Fibroblast of skin of scalp (primary cell): ENCODE measurements at places on chromosomes 5 and 9.

GRCh38 chr5:3931976-3932375 lies 336.3 kb downstream of the IRX1 start:
- no peak for DNase-seq

- DNase-seq, result no peak
Observed at GRCh38 chr9:69574057-69574456, 98.1 kb downstream of the APBA1 start.

GRCh38 chr5:159146839-159147238 lies 47.1 kb upstream of the EBF1 start:
- DNase-seq, result no peak

DNA sequence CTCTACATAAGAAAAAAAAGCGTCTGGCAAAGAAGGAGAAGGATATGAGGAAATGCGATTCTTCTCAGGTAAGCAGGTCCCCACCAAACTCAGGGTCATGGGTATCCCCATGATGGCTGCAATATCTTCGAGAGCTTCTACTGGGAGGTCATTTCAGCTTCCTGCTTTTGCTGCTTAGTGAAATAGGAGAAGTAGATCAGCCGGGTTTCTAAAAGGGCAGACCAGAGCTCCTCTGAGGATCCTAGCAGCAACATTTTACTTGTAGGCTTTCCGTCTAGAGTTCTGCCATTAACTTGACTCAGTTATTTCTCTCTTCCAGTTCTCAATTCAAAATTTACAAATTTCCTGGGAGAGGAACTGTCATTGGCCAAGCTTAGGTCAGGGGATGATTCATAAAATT lies 134.7 kb downstream of the DPYSL3 start:
- no peak for DNase-seq

GRCh38 chr5:151202381-151203139 lies 21.3 kb downstream of the CCDC69 start:
- peak; percentile 39 for DNase-seq

GRCh38 chr9:15142878-15143534 lies 164.0 kb downstream of the TTC39B start:
- DNase-seq, result peak; percentile 58

DNA sequence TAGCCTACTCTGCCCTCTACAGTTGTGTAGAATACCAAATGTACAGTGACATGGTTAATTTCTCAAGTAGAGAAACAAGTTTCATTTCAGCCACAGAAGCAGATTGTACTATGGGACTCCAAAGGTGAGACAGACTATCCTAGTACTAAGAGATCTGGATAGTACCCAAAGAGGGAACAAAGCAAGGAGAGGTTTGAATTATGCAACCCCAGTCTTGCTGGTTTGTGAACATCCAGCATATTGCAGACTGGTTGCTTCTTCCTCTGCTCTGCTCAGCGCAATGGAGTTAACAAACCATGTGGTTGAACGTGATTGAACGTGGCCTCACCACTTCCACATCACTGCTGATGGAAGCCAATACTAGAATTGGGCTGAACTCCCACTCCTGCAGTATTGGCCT lies 43.3 kb upstream of the ALDOB start:
- no peak for DNase-seq

- peak; percentile 55 for DNase-seq
Observed at GRCh38 chr9:35814106-35814840, 569 bp downstream of the HINT2 start.

DNA sequence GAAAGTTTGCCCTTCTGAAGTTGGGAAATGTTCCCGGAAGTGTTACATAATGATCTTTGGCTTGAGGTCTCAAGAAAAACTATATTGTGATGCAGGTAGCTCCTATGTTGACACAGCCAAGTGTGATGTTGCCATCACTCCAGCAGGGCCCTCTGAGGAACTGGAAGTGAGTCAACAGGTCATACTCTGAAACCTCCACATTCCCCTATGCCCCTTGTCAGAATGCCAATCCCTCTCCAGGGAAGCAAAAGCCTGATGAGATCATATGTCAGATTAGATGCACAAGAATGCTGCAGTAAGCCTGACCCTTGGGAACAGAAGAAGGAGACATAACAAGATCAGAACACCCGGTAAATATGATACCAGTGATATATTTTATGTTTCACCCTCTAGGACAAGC lies 66.8 kb upstream of the ITGA2 start:
- DNase-seq, result peak; percentile 92

- no peak for DNase-seq
Observed at GRCh38 chr5:14341571-14342230, 198.6 kb downstream of the TRIO start.

DNA sequence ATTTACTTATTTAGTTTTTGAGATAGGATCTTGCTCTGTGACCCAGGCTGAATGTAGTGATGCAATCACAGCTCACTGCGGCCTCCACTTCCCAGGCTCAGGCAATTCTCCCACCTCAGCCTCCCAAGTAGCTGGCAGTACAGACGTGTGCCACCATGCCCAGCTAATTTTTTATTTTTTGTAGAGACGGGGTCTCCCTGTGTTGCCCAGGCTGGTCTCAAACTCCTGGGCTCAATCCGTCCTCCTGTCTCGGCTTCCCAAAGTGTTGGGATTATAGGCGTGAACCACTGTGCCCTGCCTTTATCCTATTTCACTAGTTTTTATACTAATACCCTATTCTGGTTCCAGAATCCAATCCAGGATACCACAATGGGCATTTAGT lies 6.8 kb downstream of the RPS14 start:
- DNase-seq, result no peak

DNA sequence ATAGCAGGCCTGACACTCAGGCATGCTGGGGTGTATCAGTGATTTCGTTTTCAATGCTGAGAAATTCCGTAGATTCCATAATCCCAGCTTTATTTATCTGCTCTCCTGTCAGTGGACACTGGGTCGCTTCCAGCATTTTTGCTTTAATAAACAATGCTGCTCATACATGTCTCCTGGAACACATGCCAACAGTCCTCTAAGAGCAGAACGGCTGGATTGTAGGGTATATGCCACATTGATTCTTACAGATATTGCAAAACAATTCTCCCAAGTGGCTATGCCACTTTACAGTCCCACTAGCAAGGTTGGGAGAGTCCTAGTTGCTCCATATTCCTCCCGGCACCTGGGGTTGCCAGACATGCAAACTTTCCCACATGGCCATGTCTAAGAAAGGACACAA lies 81.9 kb downstream of the RAPGEF1 start:
- peak; percentile 82 for DNase-seq

- peak; percentile 64 for DNase-seq
Observed at GRCh38 chr5:110203661-110204060, 513.9 kb downstream of the MAN2A1 start.

DNA sequence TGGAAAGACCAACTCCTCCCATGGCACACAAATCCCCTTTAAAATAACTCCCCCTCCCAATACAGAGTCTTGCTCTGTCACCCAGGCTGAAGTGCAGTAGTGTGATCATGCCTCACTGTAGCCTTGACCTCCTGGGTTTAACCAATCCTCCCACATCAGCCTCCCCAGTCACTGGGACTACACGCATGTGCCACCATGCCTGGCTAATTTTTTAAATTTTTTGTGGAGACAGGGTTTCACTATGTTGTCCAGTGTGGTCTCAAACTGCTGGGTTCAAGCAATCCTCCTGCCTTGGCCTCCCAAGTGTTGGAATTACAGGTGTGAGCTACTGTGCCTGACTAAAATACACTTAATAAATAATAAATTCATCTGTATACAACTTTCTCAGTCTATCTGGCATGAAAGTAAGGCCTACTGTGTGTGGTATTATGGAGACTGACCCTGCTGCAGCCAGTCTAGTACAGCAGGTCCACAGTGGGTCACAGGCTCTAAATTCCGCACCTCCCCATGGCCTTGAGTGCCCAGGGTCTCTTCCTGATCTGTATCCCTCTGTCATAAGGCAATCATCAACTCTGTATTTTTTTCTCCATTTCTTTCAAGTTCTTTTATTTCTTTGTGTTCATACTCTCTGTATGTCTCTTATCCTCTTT lies 169.4 kb downstream of the MAPKAP1 start:
- no peak for DNase-seq

DNA sequence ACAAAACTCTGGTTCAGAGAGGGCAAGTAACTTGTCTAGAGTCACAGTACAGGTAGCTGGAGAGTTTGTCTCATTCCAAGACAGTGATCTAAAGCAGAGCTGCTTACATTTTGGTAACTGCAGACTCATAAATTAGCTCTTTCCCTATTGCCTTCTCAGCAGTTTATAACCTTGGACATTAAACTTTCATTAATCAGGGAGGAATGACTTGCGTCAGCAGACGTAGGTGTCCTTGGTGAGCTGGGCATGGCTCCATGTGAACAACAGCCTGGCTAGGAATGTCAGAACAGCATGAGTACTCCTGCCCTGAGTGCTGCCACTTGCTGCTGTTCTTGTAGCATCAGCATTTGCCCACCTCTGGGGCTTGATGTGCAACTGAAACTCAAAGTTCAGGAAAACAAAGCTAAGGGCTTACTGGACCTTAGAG lies 2.2 kb upstream of the ALDOB start:
- DNase-seq, result no peak

- DNase-seq, result no peak
Observed at GRCh38 chr9:102106439-102106838, 368.0 kb upstream of the GRIN3A start.

DNA sequence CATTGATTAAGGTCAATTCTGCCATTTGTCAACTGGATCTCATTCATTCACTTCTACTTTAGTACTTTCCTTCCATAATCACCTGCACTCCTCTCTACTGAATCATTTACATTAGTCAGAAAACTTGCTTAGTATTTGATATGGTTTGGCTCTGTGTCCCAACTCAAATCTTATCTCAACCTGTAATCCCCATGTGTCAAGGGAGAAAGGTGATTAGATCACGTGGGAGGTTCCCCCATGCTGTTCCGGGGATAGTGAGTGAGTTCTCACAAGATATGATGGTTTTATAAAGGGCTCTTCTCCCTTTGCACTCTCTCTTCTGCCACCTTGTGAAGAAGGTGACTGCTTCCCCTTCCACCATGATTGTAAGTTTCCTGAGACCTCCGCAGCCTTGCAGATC lies 23.7 kb upstream of the UGCG start:
- no peak for DNase-seq
